ENCODE measurements at places on chromosomes 13 and 19.

DNA sequence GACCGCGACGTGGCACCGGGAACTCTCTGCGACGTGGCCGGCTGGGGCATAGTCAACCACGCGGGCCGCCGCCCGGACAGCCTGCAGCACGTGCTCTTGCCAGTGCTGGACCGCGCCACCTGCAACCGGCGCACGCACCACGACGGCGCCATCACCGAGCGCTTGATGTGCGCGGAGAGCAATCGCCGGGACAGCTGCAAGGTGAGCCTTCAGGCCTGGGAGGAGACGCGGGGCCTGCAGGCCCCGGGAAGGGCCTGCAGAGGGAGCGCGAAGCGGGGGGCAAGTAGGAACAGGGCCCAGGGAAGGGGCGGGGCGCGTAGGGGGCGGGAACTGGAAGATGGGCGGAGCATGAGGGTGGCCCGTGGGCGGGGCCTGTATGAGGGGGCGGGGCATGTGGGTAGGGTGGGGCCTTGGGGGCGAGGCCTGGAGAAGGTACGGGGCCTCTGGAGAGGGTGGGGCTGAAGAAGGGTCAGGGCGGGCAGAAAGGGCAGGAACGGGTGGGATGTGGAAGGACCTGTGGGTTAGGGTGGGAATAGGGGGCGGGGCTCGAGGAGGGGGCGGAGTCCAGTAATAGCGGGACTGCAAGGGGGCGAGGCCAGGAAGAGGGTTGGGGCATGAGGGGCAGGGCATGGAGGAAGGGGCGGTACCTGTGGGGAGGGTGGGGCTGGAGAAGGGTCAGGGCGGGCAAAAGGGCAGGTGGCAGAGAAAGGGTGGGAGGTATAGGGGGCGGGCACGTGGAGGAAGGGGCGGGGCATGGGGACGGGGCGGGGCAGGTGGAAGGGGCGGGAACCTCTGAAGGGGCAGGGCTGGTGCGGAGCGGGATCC is 2.5 kb downstream of the CFD start:
- no peak for DNase-seq

GRCh38 chr13:93045836-93046235 is 180.8 kb upstream of the GPC6 start:
- DNase-seq = no peak

DNA sequence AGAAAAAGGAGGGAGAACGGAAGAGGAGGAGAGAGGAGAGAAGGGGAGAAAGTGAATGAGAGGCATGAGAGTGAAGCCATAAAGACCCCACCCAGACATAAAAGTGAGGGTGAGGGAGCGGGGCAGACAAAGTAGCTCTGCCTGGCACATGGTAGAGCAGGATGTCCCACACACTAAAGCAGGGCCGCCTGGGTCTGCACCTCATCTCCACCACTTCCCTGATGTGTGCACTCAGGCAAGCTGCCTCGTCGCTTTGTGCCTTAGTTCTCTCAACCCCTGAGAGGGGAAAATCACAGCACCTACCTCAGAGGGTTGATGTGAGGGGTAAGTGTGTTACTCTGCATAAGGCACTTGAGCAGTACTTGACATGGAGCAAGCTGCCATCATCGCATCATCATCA is 488.1 kb downstream of the COG6 start:
- no peak for DNase-seq

DNA sequence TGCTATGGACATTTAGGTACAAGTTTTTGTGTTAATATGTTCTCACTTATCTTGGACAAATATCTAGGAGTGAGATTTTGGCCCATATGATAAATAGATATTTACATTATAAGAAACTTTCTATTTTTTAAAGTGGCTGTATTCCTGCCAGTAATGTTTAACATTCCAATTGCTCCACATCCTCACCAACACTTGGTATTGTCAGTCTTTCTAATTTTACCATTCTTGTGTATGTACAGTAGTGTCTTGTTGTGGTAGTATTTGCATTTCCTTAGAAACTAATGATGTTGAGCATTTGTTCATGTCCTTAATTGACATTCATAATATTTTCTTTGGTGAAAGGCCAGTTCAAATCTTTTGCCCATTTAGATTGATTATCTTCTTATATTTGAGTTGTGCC is 171.4 kb upstream of the TSHZ3 start:
- no peak for DNase-seq

DNA sequence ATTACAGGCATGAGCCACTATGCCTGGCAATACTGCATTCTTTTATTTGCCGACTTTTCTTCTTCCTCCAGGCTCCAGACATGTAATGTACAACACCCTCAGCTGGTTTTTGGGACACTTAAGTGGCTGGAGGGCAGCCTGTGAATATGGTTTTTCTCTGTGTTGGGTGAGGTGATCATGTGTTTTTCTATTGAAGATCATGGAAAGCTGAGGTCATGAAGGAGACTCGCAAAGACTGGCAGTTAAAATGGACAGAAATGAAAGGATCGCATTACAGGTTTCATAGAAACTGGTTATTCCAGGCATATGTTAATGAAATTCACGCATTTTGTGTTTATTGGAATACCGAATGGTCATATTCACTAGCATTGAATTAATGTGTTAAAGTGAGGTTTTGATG is 85.2 kb upstream of the RNF113B start:
- no peak for DNase-seq

GRCh38 chr19:5219551-5220304 is 120.9 kb downstream of the PTPRS start:
- DNase-seq = no peak

DNA sequence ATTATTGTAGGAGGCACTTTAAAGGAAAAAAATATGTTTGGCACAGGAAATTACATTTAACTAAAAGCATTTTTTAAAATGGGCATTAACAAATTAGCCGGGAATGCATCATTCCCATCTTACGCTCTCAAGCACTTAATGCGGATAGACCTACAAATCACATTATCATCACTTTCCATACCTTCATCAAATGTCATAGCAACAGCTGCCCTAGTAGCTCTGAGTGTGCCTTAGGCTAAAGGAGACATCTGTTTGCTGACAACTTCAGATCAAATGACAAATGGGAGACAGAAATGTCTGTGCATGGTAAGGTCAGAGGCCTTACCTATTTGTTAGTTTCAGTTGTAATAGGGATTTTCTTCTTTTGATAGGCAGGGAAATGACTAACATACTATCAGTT is 773.2 kb upstream of the SLC10A2 start:
- DNase-seq = no peak

DNA sequence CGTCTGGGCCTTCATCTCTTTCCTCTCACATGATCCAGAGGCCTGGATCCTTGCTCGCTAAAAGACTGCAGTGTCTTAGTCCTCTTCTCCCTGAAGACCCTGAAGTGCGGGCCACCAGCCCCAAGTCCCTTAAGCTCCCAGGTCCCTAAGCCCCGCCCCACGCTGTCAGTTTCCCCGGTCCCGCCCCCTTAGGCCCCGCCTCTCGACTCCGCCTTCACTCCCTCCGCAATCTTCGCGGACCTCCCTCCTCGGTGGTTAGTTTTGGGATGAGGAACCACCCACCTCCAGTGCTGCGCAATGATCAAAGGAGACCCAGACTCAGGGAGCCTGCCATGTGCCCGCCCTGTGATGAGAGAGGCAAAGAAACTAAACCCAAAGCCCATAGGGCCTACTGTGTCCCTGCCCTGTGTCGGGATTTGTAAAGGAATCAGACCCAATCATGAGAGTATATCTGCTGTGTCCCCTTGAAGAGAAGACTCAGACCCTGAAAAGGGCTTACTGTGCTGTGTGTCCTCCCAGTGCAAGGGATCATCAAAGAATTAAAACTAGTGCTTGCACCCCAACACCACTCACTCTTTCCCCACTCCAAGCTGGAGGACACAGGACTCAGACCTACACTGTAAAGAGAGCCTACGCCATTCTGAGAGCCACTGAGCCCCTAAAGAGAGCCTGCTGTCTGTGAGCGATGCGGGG is 3.0 kb upstream of the COX6B1 start:
- DNase-seq = peak; percentile 90

DNA sequence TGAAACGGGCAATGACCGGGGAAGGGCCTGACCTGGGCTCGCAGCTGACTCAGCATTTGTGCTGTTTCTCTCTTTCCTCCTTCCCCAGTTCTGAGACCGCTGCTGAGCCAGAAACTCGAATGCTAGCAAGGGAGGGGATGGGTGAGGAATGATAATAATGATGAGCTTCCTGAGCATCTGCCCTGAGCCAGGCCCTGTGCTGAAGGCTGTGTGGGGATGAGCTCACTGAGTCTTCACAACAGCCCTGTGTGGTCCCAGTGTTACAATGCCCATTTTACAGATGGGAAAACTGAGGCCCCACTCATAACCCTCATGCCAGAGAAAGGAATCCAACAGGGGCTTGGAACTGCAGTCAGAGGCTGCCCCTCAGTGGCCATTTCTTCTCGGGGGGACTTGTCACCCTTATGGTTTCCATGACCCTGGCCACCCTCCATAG is 8.1 kb downstream of the SULT2B1 start:
- no peak for DNase-seq

GRCh38 chr13:111577208-111577828 is 256.9 kb downstream of the TEX29 start:
- DNase-seq = no peak

DNA sequence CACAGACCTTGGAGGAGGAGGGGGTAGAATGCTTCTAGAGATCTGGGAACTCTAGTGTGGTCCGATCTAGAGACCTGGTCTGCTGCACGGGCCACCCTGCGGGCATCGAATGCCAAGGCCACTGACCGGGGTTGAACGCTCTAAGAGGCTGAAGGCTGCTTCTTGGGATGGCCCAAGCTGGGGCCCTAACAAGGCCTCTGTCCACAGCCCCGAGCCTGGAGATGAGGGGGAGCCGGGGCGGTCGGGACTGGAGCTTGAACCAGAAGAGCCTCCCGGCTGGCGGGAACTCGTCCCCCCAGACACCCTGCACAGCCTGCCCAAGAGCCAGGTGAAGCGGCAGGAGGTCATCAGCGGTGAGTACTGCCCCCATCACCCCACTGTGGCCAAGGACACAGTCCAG is 15.3 kb downstream of the ARHGEF1 start:
- DNase-seq = no peak

DNA sequence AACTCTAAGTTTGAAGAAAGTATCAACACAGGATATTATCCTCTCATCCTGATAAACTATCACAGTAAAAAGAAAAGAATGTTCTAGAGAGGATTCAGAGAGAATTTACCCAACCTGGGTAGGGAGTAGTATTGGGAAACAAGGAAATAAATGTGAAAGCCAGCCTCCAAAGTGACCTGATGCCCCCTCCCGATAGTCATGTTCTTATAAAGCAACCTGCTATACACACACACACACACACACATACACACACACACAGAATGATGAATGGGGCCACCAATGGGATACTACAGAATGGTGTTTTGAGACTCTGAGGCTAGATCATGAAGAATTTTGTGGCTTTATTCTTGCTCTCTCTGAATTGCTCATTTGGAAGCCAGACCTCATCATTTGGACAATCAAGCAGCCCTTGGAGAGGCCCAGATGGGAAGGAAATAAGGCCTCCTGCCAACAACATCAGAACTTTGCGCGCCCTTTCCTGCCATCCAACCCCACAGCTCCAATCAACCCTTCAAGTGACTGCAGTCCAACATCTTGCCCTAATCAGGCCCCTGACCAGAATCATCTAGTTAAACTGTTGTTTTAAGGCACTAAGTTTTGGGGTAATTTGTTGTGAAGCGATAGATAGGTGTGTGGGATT is 807.9 kb upstream of the ARGLU1 start:
- DNase-seq = no peak

DNA sequence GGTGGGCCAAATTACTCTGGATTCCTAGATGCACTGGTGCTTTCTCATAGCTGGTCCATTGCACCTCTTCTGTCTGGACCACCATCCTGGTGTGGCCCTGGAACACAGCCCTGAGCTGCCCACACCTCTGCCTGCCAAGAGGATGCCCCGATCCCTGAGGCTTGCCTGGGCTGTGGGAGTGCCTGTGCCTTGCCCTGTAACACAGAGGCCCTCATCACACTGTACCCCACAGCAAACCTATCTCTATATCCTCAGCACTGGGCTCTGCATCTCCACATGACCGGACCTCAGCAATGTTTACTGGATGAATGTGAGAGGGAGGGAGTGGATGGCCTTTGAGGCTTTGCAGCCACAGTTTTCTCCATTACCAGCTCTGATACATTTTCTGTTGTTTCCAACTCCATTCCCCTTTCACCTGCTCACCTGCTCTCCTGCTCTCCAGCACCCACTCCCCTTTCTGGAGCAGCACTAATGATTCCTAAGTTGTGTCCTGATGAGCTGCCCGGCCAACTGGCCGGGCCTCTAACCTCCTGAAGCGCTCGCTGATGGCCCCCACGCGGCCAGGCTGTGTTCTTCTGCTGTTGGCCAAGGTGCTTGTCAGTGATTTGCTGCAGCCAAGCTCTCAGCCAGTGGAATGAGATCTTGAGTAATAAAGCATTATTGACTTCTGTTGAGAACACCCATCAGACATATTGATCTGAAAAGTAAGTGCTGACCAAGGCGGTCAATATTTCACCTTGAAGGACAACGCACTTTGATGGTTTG is 232.6 kb downstream of the TEX29 start:
- no peak for DNase-seq

DNA sequence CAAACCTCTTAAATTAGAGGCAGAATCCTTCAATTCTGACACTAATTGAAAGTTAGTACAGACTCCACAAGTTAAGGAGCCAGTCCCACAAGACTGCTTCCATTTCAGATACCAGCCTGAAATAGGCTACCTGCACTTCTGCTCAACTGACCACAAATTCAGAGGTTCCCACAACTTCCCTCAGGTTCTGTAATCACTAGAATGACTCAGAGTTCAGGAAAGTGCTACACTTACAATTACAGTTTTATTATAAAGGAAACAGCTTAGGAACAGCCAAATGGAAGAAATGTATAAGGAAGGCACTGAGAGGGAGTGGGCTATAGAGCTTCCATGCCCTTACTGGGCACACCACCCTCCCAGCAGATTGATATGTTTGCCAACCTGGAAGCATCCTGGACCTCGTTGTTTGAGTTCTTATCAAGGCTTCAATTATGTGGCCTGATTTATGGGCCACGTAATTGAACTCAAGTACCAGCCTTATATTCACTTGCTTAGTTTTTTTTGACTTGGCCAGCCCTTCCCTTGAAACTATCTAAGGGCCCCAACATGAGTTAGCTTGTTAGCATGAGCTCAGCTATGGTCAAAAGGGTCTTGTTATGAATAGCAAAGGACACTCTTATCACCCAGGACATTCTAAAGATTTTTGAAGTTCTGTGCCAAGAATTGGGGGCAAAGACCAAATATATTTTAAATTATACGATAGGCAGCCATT is 25.9 kb downstream of the NBEA start:
- DNase-seq = no peak

GRCh38 chr13:80444240-80445015 is 103.5 kb upstream of the SPRY2 start:
- no peak for DNase-seq

DNA sequence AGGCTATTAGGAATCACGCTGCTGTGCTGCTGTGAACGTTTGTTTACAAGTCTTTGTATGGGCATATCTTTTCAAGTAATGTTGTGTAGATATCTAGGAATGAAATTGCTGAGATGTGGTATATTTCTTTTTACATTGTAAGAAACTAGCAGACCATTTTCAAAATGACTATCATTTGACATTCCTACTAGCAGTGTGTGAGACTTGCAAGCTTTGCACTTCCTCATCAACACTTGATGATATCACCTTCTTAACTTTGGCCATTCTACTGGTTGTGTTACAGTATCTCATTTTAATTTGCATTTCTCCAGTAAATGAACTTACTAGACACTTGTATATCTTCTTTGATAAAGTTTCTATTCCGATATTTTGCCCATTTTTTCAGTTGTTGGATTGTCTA is 12.1 kb downstream of the METTL21C start:
- no peak for DNase-seq

Measured in ascending aorta (tissue), 2 donors.